ENCODE measurements at places on chromosomes 5 and 9.
A peak's percentile ranks its signal among the peaks of the same experiment; 100 is the strongest.

DNA sequence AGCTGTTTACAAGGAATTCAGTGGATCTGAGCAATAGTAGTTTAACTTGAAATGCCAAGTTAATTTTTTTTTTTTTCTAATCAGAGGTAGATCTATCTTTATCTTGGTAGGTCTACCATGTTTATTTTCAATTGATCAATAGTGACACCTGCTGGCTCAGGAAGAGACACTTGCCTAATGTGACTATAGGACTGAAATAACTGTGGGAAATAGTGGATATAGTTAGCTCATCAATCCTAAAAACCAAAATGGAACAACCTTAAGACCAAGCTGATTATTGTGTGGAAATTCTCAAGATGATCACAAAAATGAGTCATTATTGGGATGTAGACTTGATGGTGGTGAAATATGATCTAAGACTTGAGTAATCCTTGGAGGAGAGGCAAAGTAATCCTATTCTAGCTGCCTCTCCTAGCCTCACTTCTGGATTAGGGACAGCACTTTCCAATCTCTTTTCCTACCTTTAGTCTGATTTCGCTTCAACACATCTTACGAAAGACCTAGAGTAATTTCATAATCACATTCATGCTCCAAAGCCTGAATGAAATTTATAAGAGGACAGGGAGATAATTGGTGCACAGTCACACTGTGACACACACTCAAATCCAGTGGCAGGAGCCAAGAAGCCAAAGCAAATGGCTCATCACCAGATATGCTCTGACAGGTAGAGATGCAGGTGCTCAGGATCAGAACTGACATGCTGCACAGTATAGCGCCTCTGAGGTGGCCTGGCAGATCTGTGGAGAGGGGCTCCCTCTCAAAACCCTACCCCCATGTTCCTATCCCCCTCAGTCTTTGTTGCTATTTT is 156.3 kb downstream of the HMHB1 start:
- DNase-seq: no peak

GRCh38 chr9:79201636-79202035 is 370.1 kb upstream of the TLE4 start:
- DNase-seq: no peak

GRCh38 chr9:37675661-37676060 is 24.9 kb downstream of the FRMPD1 start:
- DNase-seq: no peak

DNA sequence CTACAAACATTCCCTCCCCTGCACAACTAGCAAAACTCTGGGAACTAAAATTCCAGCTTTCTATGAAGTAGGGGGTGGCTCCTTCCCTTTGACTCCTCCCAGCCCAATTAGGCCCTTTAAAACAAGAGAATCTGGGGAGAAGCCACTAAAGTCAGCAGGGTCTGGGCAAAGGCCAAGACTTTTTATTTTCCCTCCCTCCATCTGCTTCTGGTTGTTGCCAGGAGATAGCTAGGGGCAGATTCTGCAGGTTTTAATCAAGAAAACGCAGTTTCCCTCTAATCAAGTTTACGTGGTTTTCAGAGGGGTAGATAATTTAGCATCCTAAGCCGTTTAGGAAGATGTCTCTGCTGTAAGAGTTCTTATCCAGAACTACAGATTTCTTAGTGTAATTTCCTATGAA is 114.5 kb upstream of the CDH6 start:
- DNase-seq: no peak

- no peak for DNase-seq
Measured at GRCh38 chr9:133170716-133171115, 7.0 kb upstream of the GBGT1 start.

GRCh38 chr5:143693651-143694252 is 118.2 kb upstream of the HMHB1 start:
- DNase-seq: peak; percentile 12

- DNase-seq: no peak
Measured at GRCh38 chr5:86675311-86675710, 57.6 kb downstream of the COX7C start.

DNA sequence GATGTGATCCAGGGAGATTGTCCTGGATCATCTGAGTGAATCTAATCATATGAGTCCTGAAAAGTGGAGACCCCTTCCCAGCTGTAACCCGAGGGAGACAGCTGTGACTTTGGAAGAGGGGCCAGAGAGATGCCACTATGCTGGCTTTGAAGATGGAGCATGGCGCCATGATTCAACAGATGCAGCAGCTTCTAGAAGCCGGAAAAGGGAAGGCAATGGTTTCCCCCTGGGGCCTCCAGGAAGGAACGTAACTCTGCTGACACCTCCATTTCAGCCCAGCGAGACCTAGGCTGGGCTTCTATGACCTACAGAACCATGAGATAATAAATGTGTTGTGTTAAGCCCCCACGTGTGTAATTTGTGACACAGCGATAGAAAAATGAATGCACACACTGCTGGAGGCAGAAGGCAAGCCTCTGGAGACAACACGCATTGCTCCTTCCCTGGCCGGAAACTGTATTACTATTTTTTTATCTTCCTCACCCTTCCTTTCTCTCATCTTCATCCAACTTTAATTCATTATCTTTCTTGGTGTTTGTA is 16.6 kb upstream of the SARDH start:
- no peak for DNase-seq

DNA sequence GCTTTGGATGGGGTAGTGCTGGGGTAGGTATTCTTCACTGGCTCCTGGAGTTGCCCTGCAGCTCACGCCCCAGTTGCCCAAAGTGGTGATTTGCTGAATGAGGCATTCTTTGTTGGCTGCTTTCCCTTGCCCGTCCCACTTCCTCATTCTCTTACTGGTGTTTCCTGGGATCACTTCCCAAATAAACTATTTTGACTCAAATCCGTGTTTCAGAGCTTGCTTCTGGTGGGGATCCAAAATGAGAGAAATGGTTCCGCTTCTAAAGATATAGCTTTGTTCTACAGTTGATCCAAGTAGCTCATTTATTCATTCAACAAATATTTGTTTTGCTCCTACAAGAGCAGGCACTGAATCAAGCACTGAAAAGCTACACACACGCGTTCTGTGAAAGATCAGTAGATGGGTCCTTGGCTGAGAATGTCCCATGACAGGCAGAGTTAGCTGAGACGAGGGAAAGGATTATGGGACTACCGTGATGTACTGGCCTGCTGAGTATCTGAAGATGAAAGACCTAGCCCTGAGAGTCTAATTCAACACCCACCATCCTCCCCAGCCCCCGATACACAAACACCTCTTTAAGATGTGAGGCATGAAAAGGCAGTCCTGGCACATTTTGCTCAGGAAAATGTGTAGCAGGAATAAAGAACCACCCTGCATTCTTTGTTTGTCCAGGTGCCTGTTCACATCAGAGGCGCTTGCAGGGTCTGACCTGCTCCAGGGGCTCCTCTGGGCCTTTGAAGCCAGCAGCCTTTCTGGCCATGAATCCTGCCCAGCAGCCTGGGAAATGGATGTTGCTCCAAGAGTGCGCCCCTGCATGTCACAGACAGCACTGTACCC is 143.1 kb upstream of the RANBP3L start:
- DNase-seq: no peak

- DNase-seq: no peak
Measured at GRCh38 chr5:22968386-22968785, 115.2 kb upstream of the CDH12 start.

- no peak for DNase-seq
Measured at GRCh38 chr5:37637165-37637845, 202.5 kb downstream of the GDNF start.

DNA sequence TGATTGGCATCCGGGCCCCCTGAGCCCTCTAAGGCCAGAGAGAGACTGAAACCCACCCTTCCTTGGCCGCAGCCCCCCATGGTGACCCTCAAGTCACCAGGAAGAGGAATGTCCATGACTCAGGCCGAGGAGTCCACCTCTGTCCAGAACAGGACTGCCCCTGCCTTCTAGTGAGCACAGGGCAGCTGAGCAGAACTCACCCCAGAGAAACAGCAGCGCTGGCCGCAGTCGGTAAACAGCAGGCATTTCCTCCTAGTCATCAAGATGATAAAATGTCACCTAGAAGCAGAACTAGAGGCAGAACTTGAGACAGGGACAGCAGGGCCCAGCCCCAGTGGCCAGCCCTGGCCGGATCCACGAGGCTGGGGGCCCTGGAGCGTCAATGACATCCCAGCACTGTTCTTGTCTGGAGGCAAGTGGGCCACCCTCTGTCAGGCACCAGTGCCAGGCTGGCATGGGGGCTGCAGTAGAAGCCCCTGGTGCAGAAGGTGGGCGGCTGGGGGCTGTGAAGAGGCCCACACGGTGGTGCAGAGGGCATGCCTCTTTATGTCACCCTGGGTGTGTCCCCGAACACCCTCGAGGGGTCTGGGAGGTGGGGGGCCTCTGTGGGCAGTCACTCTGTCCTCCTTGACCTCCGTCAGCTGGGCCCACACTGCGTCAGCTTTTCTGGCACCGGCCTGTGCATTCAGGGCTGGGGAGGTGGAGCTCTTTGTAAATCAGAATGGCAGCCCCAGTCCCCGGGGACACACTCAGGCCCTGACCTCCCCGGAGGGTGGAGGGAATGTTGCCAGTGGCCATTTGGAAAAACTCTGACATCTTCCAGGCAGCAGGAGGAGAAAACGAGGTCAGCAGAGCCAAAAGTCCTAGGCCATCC is 83.0 kb downstream of the NTNG2 start:
- no peak for DNase-seq

DNA sequence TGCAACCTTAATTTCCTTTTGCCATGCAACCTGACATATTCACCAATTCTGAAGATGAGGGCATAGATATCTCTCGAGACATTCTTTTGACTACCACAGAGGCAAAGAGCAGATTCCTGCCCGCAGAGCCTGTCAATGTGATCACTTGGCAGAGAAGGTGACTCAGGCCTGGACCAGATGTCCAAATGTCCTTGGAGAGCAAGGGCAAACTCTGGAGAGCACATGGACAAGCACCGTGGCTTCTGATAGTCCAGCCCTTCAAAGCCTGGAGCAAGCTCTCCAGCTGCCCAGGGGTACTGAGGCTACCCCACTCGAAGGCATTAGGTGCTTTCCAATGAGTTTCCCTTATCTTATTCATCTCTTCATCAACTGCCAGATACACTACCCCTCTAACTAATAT is 50.4 kb upstream of the ALDH1B1 start:
- DNase-seq: no peak

GRCh38 chr5:173808079-173808808 is 79.9 kb upstream of the CPEB4 start:
- no peak for DNase-seq

DNA sequence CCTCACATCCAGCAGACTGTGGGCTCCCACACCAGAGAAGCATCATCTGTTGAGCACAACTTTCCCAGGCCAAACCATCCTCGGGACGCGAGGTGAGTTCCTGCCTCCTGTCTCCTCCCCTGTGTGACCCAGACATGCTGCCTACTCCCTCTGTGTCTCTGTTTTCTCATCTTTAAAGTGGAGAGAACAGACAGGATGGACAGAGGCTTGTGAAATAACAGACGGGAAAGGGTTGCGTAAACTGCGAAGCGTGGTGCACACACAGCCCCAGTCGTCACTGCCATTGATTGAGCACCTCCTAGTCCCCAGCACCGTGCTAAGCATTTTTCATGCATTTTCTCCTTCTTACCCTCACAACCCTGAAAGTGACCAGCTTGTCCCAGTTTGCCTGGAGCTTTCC is 52.1 kb upstream of the LMX1B start:
- DNase-seq: no peak

- DNase-seq: no peak
Measured at GRCh38 chr5:147290261-147290660, 55.4 kb downstream of the STK32A start.

DNA sequence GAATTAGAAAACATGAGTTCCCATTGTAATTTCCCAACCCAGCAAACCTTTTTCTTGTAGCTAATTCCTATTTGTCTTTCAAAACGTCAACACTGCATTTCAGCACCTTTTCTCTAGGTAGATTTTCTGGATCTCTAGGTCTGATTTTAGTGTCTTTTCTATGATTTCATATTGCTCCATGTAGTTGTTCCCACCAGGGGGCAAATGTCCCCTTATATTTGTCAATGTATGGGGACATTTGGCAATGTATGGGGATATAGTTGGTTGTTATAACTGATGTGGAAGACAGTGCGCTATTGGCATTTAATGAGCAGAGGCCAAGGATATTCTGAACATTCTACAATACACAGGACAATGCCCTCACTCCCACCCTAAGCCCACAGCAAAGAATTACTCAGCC is 273.9 kb upstream of the ADRA1B start:
- no peak for DNase-seq

DNA sequence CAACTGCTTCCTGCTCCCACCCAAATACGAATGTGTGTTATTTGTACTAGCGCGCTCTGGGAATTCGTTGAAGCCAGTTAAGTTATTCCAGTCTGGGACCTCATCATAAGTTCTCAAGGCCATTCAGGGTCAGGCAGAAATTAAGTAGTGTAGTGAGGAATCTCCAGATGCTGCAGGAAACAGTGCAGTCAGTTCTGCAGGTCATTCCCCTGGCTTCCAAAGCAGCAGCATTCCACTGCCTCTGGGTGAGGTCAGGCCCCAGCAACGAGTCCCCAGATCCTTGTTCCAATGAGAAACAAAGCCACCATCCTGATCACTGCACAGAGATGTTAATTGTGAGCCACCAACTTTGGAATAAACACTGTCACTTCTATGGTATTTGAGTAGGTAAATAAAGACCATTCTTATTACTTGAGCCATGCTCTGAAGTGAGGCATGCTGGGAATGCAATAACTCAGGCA is 33.1 kb downstream of the SVEP1 start:
- no peak for DNase-seq

GRCh38 chr9:71683598-71684235 is 84.6 kb downstream of the CEMIP2 start:
- DNase-seq: no peak

GRCh38 chr5:151251001-151251551 is 1.9 kb upstream of the GM2A start:
- peak; percentile 66 for DNase-seq

- no peak for DNase-seq
Measured at GRCh38 chr9:30673132-30673531, 1711.3 kb upstream of the ACO1 start.

DNA sequence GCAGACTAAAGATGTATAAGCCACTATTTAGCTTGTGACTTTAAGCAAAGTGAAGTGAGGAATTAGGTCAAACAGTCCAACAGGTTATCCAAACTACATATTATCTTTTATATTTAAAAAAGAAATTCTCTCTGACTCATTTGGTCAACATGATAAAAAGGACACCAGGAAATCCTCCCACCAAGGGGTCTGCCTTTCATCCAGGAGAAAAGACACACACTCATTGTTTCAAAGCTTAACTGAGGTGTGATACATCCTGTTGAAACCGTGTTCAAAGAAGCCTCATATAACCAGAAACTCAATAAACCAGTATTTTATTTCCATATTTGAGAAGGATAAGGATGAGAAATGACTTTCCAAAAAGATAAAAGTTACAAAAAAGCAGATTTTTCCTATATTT is 417.1 kb downstream of the HCN1 start:
- DNase-seq: no peak

DNA sequence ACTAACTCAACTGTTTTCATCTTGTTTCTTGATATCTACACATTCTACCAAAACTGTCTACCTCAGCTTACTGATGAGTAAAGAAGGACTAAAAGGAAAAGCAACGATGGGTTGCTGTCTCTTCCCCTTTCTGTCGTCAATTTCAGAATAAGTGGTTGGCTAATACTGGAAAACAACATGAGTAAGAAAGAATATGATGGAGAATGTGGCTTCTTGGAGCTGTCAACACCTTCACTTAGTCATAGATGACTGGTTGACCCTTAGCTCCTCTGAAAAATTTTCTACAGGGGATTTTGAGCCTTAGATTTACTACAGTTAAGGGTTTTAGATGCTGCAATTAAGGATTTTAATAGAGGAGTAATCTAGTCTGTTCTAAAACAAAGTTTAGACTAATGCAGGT is 797.9 kb downstream of the TLE4 start:
- DNase-seq: no peak

All from activated CD8-positive, alpha-beta T cell treated with anti-CD3 and anti-CD28 coated beads for 36 hours (primary cell).